ENCODE measurements at places on chromosomes 3 and 15.

GRCh38 chr3:15635121-15635661, 33.6 kb downstream of the BTD start:
- no peak for DNase-seq

DNA sequence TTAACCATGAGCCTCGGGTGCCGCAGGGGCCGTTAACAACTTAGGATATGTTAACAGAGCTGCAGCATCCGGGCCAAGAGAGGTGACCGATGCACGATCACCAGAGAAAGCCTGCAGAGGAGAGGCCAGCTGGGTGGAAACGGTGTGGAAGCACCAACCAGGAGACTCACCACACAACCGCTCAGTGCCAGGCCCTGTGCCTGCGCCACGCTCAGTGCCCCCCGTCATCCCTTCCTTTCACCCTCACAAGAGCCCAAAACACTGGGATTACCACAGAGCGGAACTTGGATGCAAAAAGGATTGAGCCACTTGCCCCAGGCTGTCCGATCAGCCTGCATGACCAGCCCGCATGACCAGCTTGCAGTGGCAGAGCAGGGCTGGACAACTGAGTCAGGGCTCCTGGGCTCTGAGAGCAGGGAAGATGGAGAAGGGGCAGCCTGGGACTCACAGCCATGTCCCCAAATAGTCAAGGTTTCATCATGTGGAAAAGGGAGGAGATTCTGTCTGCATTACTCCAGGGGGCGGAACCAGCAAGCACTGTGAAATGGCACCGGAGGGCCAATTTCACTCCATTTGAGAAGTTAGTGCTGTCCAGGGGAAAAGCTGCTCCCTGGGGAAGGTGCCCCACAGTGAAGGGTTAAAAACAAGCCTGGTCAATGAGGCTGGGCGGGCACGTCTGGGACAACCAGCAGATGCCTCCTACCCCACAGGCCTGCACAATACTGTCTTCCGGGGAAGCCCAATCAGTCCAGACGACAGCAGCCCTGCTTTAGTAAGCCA, 156.8 kb downstream of the ATP10A start:
- DNase-seq, result no peak

DNA sequence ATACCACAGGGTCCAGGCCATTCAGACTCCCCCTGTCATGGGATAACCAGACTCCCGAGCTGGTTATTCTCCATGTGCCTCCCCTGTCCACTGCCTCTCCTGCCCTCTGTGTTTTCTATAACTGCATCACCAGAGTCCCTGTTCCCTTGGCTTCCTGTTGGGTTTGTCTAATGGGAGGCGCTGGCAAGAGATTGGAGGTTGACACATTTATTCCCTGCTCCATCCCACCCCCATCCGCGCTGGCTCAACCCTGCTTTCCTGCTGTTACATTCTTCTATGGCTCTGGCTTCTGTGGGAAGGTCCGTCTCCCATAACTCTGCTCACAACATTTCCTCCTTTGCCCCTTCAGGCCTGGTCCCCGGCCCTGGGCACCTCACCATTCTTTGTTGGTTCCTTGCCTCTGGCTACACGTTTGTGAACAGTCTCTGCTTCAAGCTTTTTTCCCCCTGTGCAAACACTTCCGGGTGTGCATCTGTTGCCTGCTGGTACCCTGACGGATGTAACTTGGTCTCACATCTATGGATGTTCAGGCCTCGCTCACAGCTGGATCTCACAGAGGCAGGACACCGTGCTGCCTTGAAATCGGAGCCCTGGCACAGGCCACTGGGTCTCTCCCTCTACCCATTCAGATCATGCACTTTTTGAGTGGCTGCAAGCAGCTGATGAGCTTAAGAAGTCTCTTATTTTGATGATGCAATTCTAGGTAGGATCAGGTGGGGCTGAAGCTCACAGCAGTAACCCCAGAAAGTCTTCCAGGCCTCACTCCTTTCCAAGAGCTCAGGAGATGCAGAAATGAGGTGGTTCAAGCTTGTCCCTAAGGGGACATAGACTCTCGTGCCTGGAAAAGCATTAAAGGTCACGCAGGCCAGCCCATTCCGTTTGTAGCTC, 68.6 kb upstream of the ATP13A3 start:
- DNase-seq, result no peak

DNA sequence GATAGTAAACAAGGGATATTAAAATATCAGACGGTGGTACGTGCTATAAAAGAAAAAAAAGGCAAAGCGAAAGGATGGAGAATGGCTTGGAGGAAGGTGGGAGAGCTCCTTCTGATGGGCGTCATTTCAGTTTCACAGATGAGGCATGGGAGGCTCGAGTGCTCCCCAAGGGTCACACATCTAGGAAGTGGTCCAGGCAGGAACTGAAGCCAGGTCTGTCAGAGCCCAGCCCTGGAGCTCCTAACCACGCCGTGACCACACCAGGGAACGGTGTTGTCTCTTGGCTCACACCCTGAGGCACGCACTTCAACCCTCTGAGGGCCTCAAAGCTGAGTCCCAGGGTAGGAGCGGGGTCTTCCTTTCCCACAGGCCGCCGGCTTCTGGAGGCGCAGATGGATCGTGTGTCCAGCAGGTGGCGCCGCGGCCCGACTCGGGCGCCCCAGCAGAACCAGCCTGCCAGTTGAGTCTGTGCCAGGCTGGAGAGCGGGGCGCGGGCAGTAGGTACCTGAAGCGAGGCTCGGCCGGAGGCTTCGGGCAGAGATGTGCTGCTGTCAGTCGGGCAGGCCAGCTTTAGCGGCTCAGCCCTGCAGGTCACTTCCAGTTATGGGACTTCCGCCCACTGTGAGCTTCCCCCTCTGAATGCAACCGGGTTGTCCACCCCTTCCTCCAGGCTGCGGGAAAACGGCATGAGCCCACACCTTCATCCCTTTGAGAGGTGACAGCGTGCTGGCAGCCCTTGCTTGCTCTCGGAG, 68.1 kb downstream of the SLC6A1 start:
- peak; percentile 58 for DNase-seq

GRCh38 chr15:63933522-63933921, 99.8 kb upstream of the HERC1 start:
- no peak for DNase-seq

- no peak for DNase-seq
Observed at GRCh38 chr3:38543586-38543985, 47.4 kb downstream of the EXOG start.

DNA sequence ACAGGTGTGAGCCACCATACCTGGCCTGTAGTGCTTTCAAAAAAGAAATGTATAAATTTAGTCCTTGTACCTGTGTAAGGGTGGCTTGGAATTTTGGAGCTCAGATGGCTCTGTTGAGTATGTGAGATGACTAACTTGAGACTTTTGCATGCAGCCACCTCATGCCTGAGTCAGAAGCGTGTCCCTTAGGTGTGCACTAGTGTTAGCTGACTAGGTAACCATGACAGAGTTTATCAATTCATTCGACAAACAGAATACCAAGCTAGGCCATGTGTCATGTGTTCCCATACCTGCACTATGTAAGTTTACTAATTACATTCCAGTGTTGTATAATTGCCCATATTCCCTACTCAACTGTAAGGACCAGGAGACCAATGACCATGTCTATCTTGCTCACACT, 4.0 kb upstream of the ZNF639 start:
- DNase-seq, result no peak

- DNase-seq, result no peak
Observed at GRCh38 chr3:60333710-60334109, 917.5 kb downstream of the FHIT start.

GRCh38 chr15:73518876-73519733, 76.1 kb downstream of the REC114 start:
- DNase-seq, result no peak

- no peak for DNase-seq
Observed at GRCh38 chr15:51121118-51121517, 26.4 kb upstream of the TNFAIP8L3 start.

- no peak for DNase-seq
Observed at GRCh38 chr3:130865489-130865888, 28.4 kb upstream of the ATP2C1 start.

DNA sequence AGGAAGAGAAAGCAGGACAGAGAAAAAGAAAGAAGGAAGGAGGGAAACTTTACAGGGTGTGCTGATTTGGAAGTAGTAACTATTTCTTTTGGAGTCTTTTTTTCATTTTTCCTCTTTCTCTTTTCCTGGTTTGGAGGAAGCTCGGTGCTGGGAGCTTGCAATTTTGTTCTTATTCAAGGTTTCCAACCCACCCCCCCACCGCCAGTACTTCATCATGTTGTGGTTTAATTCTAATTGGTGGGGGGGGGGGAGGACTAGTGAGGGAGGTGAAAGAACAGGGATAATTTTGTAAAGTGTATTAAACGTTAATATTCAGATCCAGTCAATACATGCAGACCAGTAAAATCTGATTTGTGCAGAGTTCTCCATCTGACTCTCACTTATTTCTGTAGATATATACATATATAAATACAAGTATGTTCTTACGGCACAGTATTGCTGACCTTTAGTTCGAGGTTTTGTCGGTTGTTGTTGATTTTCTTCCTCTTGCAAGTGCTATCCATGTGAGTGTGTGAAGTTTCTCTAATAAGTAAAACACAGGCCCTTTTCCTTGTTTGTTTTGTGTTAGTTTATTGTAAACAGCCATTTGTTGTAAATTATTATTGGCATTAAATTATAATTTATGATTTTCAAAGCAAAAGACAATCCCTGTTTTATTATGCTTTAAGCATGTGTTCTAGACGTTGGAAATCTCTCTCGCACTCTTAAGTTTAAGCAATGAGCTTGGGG, 9.3 kb downstream of the NR2F2 start:
- no peak for DNase-seq

- no peak for DNase-seq
Observed at GRCh38 chr3:154151969-154152368, 30.8 kb downstream of the ARHGEF26 start.

DNA sequence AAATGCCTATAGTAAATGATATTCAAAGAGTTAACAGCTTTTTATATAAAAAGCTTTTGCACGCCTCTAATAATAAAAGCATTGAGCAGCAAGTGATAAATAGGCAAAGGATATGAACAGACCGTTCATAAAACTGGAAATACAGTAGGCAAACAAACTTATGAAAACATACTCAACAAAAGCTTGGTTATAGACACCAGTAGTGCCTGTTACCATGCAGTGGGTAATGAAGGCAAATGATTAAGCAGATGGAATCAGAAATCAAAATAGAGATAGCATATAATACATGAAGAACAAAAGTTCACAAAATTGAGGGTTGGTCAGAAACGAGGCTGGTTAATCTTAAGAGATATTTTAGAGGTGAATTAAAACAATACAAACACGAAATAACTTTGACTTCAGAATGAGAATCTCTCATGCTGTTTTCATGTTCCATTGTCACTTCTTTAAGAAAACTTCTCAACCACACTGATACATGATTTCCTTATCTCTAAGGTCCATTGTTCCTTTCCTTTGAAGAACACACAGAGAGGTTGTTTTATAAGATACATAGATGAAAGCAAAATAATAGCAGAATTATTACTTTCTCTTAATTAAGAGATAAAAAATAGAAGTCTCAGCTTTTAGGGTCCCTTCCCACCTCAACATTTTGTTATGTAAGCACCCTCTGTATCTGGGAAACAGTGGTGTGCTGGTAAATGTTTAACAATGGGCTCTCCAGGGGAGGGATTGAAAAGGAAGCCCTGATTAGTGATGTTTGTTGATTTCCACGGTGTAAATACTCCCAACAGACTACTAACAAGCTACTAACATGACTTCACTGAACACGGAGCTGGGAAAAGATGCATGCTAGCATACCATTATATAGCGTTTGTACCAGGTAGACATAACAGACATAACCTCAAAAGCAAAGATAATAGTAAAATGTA, 12.6 kb downstream of the RASGRP1 start:
- no peak for DNase-seq
